ENCODE measurements at places on chromosomes 12 and 14.
A peak's percentile ranks its signal among the peaks of the same experiment; 100 is the strongest.

- no peak for DNase-seq
These were observed 397.8 kb downstream of the FUT8 start for GRCh38 chr14:65810322-65810721.

GRCh38 chr12:126069549-126070165 is 1004.4 kb downstream of the AACS start:
- DNase-seq = peak; percentile 27

- DNase-seq = no peak
These were observed 386.7 kb downstream of the ADAMTS20 start for GRCh38 chr12:43165351-43165750.

DNA sequence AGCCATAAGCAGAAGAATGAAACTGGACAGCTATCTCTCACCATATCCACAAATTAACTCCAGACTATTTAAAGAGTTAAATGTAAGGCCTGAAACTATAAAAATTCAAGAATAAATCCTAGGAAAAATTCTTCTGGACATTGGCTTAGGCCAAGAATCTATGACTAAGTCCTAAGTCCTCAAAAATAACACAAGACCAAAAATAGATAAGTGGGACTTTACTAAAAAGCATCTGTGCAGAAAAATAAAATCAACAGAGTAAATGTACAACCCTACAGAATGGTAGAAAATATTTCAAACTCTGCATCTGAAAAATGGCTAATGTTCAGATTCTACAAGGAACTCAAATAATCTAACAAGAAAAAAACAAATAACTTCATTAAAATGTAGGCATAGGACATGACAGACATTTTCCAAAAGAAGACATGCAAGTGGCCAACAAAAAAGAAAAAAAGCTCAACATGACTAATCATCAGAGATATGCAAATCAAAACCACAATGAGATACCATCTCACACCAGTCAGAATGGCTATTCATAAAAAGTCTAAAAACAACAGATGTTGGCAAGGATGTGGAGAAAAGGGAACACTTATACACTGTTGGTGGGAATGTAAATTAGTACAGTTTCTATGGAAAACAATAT is 61.0 kb upstream of the PPFIA2 start:
- no peak for DNase-seq

GRCh38 chr12:5546616-5547015 is 114.7 kb downstream of the NTF3 start:
- DNase-seq = no peak

DNA sequence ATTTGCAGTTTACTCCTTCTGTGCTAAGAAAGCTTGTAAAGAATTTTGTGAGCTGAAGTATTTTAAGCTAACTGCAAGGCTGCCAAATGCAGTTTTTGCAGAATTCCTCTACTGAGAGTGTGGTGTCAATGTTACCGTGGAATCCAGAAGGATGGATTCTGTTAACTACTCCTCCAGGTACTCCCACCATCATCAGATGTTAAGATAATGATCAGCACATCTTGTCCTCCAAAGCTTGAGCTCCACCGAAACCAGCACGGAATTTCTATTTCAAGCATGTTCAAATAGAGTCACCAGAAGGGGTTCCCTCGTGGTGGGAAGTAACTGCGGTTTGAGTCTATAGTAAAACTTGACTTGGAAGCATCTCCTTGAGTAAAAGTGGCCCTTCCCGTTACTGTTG is 64.3 kb upstream of the CDKN3 start:
- DNase-seq = no peak

DNA sequence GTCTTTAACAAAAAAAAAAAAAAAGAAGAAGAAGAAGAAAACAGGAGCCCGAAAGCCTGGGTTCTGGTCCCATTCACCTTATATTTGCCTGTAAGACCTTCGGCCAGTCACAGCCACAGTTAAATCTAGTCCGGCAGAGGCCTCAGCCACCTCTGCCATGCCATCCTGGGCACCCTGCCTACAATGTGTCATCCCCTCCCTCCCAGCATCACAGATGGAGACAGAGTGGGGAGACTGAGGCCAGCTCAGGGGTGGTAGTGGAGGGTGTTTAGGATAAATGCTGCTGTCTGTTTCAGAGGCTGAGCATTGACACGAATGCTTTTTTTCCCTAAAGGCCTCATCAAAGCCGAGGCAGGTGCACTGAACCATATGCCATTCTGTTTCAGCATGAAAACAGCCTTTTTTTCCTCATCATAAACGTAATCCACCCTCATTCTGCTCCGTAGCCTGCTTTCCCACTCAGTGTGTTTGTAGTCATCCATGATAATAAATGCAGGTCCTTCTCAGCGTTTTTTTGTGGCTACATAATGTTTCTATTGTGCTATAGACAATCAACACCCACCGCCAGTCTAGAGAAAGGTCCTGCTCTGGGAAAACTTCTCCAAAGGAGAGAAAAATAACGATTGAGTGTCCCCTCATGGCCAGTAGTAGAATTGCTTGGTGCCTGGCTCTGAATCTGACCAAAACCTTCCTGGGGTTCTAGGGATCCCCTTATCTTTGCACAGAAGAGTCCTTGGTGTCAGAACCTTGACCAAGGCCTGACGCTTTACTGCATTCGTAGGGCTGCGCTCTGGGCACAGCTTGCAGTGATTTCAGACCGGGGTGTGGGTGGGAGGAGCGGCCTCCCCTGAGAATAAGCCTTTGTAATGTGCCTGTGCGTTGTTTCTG is 41.1 kb upstream of the TSPAN9 start:
- no peak for DNase-seq

DNA sequence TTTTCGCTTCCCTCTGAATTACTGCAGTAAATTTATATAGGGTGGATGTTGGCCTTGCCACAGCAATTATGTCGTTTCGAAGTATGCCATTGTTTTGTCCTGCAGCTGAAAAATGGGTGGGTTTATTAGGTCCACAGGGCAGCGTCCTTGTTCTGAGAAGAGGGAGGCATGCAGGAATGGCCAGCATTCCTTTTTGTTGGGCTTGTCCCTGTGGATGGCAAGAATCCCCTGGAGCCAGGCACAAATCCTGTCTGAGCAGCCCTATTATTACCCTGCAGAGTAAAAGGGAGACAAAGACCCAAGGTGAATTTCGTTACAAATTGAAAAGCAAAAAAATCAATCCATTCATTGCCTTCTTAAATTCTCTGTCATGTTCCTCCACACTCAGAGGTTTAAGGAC is 88.1 kb downstream of the CHST11 start:
- DNase-seq = no peak

DNA sequence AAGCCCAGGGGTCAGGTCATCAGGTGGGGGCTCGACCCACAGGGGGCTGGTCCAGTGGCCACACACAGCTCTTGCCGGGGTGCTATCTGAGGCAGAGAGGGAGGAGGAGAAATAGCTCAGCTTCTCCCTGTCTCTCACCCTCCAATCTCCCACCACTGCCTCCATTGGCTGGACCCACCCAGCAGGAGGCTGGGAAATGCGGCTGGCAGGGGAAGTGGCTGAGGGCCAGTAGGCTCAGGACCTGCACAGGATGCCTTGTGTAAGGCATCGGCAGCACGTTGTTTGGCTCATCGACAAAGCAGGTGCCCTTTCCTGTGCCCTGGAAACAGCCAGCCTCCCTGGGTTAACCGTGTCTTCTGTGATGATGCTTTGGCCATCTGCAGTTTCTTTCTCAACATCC is 58.8 kb upstream of the SLC24A4 start:
- DNase-seq = no peak

GRCh38 chr14:30558362-30558674 is 640 bp upstream of the G2E3 start:
- no peak for DNase-seq

DNA sequence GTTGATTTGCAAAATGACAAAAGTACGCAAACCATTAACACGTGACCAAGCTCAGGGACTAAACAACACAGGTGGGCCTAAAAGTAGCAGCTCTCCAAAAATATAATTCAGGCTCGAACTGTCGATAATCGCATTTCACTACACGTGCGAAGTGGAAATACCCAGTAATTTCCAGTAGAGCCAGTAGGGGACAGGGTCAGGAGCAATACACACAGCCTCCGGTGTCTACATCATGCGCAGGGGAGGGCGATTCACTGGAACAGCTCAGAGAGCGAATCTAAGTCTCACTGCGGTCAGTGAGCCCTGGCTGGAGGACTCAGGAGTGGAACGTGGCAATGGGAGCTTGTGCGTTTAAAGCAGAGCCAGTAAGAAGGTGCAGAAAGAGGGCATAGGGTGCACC is 40.4 kb downstream of the SETD3 start:
- no peak for DNase-seq

DNA sequence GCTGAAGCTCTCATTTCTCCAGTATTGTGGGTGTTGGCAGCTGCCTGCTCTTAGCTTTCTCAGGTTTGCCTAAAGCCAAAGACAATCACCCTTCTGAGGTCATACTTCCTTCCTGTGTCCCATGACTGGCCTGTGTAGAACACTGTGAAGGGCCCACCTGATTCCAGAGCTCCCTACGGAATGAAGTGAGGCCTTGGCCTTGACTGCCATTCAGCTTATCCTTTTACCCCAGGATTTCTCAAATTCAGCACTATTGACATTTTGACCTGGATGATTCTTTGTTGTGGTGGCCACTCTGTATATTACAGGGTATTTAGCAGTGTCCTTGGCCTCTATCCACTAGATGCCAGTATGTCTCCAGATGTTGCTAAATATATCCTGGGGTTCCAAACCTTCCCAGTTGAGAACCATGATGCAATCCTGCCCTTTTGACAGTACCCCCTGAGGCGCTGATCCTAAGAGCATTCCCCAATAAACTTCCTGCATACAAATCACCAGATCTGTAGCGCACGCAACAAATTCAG is 112.3 kb upstream of the KRR1 start:
- DNase-seq = no peak

- no peak for DNase-seq
These were observed 1.8 kb upstream of the COCH start for GRCh38 chr14:30872602-30873001.

DNA sequence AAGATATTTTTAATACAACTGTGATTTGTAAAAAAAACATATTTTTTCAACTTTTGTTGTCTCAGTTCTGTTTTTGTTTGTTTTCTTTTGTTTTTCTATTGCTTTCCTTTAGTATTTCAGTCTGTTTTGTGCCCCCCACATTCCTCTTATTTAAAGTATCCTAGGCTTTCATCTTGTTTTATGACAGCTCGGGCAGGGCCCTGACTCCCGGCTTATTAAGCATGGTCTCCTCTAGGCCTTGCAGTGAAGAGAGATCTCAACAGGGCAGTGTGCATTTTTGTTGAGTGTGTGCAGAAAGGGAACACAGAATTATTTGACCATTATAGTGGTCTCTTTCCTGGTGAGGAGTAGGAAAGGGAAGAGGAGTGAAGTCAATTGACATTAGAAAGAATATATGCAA is 110.2 kb upstream of the SLC38A4 start:
- DNase-seq = no peak

DNA sequence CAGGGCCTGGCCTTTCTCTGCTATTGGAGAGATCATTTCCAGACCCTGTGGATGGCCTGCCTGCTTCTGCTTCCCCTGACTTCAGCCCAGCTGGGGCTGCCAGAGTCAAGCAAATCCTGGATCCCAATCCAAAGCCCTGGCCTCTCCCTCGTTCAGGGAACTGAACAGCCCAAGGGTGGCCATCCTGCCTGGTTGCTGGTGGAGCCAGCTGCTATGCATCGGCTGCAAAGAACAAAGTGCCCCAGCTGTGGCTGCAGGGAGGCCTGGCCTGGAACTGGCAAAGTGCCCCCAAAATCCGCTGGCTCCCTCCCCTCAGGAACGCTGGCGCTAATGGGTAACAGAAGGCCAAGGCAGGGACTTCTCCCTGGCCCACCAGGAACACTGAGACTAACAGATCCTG is 56.4 kb downstream of the LRRC74A start:
- no peak for DNase-seq

GRCh38 chr12:90098132-90098779 is 389.6 kb upstream of the ATP2B1 start:
- DNase-seq = no peak

DNA sequence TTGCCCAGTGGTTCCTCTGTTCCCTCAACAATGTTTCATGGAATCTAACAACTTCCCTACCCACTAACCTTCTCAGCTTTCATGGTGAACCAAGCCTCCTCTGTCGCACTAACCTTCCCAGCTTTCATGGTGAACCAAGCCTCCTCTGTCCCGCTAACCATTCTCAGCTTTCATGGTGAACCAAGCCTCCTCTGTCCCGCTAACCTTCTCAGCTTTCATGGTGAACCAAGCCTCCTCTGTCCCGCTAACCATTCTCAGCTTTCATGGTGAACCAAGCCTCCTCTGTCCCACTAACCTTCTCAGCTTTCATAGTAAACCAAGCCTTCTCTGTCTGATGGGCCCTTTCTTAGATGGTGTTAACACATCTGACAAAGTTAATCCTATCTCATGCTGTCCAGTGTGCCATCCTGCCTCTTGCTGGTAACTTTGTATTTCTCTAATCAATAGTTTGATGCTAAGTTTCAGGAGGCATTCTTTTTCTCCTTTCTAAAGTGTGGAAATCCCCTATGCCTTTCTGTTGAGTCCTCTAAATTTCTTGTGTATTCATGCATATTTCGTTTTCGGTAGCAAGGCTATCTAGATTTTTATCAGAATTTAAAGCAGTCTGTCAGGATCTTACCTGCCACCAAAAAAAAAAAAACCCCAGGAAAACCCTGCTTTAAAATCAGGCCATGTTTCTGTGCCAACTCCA is 26.8 kb upstream of the KCNK13 start:
- DNase-seq = no peak

DNA sequence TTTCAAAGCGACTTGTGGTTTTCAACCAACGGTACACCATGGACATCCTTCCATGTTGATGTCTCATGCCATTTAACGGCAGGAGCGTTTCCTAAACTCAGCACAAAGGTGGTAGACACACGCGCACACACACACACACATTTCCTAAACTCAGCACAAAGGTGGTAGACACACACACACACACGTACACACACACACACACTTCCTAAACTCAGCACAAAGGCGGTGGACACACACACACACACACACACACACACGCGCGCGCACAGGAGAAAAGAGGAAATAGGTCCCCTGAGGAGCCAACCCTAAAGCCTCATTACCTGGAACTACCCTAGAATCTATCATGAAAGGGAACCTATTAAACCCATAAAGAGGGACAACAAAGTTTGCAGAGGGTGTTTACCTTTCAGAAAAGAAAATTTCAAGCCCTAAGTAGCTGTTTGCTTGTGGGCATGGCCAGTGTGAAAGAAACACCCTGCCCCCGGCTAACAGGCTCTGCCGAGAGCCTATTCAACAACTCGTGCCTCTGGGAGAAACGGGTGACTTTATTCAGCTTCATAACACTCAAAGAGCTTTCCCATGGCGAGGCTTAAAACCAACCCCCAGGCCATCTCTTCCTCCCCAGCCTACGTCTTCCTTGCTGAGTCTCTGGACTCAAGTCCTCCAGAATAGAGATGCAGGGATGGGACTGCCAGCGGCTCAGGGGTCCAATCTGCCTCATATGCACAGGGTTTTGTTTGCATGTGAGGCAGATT is 31.8 kb downstream of the SLC8B1 start:
- no peak for DNase-seq

- no peak for DNase-seq
These were observed 276.6 kb downstream of the ACSS3 start for GRCh38 chr12:81354327-81354932.

DNA sequence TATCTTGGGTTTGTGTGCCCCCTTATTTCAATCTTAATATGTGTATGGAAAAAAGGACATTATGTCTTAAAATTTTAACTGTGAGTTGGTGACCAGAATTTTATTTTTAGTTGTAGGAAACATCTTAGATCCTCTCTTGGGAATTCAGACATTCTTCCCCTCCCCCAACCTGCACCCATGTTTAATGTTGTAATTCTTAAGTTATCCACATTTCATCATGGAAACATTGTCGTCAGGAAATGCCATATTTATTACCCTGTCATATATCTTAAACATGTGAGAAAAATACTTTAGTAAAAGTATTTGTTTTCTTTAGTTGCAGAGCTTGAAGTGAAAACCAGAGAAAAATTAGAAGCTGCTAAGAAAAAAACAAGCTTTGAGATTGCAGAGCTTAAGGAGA is 30.3 kb downstream of the YEATS4 start:
- DNase-seq = no peak

- no peak for DNase-seq
These were observed at the start of gene NFATC4 for GRCh38 chr14:24367514-24368211. Gene NFATC4 (plus strand): TSS chr14:24368184. CDS start chr14:24368341, 157 bp downstream.

Measured in omental fat pad (tissue), 4 donors.